ENCODE measurements at places on chromosomes 2 and 18.

DNA sequence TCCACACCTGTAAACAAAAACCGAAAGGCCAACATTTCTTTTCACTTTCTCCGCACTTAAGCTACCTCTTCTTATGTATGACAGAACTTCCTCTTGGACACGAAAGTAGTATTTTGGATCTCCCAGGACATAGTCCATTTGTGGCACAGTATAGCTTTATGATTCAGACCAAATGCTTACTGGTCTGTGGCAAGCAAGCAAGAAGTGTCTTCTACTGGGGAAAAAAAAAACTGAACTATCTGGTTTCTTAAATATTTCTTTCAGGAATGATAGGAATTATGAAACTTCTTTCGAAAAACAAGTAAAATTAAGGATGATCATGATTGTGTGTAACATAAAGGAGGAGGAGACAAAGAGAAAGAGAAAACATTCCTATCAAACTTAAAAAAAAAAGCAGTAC lies 33.6 kb downstream of the SRBD1 start:
- no peak for DNase-seq

DNA sequence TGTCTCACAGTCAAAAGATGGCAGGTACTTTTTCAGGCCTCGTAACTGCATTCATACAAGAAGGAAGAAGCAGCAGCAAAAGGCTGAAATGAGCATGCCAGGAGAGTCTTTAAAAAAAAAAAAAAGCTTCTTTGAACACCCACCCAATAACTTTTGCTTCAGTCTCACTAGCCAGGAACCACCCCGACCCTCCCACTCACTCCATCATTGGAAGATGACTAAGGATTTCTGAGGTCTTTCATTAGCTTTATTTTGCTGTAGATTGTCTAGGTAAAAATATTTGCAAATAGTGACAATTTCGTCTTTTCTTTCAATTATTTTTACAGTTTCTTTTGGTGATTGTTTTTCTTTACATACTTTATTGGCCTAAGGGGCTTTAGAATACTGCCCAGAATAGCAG lies 37.9 kb downstream of the RBBP8 start:
- no peak for DNase-seq

GRCh38 chr2:232463701-232464543 lies 8.0 kb downstream of the ALPI start:
- no peak for DNase-seq

DNA sequence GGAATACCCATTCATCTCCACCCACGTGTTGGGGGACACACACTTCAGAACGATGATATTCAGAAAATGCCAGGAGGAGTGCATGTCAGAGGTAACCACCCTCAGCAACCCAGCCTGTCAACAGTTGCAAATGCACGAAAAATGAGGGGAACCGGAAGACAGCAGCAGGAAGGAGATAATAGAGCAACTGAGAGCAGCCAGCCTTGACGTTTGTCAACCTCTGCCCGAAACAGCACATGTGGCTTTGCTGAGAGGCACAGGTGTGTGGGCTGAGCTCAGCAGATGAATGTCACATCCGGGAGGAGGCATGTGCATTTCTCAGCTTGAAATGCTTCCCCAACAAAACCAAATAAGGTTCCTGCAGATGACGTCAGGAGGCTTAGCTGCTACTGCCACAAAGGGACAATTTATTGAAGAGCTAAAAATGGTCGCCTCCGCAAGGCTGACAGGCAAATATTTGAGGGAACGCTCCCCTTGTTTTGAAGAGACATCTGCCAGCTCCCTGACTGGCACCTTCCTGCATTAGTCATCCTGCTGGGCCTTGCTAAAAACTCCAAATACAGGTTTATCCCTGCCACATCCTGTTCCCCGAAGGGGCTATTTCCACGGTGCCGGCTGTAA lies 419.0 kb downstream of the NBAS start:
- no peak for DNase-seq

- DNase-seq: no peak
Measured at GRCh38 chr2:109499566-109499965, 114.2 kb downstream of the SEPTIN10 start.

DNA sequence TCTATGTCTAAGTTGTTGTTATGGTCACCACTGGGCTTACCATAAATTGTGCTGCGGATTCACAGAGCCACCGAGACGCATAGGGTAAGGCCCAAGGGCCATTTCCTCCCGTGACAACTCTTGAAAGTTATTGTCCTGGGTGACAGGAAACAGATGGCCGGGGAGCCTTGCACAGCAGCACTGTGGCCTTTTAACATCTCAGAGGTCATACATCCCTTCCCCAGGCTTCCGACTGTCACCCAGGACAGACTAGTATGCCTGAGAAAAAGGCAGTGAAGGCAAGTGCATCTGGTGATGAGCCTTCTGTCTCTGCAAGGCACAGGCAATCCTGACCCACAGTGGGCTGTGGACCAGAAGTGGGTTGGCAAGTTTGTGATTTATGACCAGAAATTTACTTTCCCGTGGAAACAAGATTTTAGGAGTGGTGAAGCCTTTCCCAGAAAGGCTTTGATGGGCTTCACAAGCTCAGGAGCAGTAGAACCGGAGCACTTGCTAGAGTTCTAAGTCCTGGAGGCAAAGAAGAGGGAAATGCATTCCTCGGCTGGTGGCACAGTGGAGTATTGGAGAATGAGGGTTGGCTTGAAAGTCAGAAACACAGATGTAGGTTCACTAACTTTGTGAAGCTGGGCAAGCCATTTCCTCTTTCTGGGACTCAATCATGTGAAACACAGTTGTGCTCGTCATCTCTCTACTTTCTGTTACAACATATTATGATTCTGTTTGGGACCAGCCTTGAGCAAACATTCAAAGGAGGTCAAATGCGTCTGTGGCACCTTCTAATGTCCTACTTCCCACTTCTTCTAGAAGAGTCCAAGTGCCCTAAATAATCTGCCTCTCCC lies 2.0 kb upstream of the CAPN14 start:
- no peak for DNase-seq

- no peak for DNase-seq
Measured at GRCh38 chr2:205929246-205929942, 156.6 kb downstream of the INO80D start.

GRCh38 chr18:69898241-69898861 lies 49.3 kb downstream of the CD226 start:
- no peak for DNase-seq

DNA sequence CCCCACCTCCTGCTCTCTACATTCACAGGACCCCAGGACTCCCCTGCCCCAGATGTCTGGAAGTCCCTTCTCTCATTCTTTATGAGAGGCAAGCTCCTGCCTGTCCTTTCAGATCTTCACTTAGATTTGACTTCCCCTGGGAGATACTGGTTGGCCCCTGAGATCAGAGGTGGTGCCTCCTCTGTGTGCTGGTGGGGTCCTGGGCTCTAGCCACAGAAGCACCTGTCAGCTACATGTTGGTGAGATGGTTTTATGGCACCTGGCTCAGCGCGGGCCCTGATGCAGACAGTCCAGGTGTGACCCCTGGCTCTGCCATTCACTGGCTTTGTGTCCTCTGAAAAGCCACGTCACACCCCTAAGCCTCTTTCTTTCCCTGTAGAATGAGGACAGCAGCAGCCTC lies 369.6 kb upstream of the ID2 start:
- no peak for DNase-seq

DNA sequence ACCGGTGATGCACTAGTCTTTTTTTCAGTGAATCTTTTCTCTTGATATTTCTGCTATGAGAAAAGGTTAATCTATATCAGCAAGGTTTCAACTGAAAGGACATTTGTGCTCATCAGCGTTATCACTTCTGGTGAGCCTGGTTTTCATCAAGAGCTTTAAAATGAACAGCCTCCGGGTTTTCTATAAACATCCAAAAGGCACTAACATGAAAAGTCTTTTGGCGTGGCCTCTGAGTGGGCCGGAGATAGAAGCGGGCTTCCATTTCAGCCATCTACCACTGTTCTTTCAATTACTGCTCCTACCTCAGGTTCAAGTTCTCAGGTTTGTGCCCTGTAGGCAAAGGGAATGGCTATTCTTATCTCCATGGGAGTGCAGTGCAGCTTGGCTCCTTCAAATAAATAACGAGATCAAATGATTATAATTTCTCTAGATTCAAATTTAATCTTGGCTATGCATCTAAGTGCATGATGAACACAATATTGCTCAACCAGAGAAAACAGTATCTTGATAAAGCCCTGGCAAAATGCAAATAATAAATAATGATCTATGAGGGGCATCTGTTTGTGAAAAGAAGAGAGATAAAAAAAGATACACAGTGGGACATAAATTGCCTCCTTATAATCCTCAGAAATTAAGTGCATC lies 314.8 kb downstream of the CDH2 start:
- no peak for DNase-seq

DNA sequence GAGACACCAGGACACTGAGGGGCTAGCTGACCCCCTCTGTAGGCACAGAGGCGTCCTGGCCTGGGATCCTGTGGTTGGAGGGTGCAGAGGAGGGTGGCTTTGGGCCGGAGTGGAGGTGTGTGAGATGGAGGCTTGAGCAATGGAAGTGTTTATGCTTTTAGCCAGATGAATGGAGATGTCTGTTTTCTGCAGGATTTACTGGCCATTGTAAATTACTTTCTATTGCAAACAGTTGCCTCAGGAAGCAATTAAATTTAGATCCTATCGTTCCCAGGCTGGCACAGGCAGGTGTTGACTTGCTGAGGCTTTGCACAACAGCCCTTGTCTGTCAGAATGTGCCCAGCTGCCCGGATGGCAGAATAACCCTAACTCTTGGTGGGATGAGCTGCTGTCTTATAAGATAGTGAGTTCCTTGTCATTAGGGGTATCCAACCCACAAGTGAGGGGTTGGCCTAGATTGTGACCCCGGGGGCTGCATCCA lies 1.8 kb upstream of the ARID5A start:
- DNase-seq: no peak

GRCh38 chr2:38515155-38516074 lies 87.3 kb downstream of the HNRNPLL start:
- no peak for DNase-seq

DNA sequence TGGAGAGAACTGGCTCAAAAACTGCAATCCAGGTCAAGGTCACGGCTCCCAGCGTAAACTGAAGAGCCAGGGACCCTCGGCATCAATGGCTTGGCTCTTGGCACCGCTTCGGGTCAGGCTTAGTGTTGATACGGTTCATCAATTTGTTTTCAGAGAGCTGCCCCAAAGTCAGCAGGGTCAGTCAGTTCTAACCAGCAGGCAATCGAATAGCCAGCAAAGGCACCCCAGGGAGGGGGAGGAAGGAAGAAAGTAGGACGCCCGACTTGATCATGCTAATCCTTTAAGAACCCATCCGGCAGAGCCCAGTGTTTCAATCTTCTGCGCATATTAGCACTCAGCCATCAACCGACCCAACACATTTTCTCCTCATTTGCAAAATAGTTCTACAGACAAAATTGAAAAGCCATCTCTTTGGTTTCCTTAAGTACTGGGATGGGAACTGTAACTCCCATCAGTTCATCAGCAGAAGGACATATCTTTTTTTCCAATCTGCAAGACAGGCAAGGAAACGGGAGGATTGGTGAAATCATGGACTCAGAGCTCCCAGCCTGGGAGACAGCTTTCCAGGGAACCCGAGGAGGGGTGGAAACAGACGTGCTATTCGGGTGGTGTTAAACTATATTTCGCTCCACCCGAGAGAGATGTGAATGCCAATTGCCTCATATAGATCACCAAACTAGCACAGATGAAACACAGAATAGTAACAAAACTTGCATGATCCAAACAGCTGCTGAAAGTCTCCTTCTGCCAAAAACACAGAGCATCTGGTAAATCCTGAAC lies 40.7 kb upstream of the CABLES1 start:
- no peak for DNase-seq

DNA sequence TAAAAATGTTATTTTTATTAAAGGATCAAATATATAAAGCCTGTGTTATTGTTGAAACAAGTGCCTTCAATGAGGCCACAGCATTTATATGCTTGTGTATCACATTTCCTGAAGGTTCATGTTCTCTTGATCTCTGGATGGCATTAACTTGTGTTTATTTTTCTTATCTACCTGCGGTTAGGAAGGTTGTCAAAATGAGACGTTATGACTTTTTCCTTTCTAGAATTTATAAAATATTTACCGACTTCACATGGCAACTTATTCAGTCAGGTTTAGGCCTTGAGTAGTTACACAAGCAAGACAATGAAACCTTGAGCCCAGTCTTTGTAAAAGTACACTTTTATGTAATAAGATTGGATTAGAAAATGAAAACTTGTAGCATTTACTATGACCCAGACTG lies 196.4 kb upstream of the ACVR2A start:
- no peak for DNase-seq

DNA sequence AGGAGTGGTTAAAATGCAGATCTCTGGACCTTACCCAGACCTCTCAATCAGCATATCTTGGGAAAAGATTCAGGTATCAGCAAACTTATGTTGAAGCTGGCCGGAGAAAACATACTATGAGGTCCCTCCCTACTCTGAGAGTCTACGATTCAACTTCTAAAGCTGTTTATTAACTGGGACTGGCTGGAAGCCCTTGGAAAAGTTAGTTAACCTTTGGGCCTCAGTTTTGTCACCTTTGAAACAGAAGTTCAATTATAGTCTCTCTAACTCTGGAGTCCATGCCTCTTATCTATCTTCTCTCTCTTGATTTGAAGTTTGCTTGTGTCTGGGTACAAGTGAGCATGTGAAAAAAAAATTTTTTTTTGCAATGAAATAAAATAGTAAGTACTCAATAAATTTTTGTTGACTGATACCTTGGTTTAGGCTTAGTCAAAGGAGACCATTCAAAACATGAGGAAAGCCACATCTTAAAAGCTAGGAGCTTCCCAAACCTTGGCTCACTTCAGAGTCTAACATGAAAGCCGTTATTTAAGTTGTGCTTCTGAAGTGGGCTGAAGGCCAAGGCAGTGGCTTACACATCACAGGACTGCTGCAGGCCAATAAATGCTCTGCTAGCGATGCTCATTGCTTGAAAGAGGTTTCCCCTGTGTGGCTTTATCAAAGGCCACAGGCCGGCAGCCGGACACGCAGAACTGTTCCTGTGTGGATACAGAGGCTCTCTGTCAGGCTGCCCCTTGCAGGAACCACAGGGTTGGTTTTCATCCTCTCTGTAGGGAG lies 110.6 kb upstream of the FAM136A start:
- DNase-seq: no peak

GRCh38 chr2:14194233-14194632 lies 438.3 kb upstream of the LRATD1 start:
- DNase-seq: no peak

DNA sequence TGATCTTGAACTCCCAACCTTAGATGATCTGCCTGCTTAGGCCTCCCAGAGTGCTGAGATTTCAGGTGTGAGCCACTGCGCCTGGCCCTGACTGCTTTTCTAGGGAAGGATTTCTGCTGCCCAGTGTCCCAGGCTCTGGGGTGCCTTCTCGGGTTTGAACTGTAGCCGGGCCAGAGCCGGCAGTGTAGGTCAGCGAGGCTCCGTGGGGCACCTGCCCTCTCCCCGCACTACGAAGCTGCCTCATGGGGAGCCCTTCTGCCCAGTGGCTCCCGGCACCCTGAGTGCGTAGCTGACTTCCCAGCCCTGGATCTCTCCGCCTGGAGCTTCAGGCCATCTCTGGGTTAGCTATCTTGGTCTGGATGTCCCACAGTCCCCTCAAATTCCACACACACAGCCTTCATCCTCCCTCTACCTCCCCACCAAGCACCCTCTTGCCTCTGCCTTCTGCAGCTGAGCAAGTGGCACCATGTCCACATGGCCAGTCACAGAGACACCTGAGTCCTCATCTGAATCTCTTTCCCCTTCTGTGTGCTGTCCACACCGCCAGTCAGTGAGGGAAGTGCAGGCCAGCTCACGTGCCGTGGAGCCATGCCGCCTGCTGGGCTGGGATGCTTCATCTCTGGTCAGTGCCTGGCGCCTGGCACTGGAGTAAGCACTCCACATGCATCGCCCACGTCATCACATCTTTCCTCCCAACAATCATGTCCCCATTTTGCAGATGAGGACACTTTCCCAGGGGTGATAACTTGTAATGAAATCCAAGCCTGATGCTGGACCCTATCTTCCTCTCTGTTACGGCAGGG lies 69.2 kb downstream of the EDAR start:
- no peak for DNase-seq
